Activated CD8-positive, alpha-beta memory T cell treated with anti-CD3 and anti-CD28 coated beads for 1 hour (primary cell): ENCODE measurements at places on chromosomes 6 and 20.

DNA sequence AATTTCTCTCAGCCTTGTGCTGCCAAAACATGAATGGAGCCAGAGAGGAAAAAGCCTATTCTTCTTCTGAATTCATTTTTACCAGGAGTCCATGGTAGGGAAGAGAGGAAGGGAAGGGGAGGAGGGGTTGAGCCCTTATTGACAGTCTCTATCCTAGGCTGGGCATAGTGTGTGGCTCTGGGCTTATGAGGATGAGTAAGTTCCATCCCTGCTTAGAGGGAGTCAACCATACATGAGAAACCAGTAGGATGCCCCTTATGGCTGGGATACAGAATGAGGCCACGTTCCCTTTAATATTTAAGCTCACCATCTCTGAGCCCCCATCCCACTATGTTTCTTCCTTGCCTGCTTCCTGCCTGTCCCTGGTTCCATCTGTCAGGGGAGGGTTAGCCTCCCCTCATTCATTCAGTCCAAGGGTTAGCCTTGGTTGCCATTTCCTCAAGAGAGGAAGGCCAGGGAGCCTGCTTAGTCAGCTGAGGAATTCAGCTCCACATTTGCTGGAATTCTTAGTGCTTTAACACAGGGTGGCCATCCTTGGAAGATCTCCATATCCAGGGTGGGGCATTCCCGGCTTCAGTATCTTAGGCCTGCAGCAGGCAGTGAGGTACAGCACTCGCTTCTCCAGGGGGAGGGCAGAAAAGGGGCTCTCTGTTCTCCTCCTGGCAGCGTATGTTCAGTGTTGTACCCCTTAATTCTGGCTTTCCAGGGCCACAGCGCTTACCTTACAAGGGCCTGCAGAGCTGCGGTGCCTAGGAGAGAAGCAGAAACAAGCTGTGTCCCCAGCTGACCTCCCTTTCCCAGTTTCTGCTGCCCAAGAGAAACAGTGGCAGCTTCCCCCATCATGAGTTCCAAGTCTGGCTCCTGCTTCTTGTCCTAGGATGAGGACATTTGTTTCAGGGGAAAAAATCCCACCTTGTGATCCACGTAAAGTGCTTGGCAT lies 12.5 kb downstream of the SIRT5 start:
- DNase-seq: no peak

DNA sequence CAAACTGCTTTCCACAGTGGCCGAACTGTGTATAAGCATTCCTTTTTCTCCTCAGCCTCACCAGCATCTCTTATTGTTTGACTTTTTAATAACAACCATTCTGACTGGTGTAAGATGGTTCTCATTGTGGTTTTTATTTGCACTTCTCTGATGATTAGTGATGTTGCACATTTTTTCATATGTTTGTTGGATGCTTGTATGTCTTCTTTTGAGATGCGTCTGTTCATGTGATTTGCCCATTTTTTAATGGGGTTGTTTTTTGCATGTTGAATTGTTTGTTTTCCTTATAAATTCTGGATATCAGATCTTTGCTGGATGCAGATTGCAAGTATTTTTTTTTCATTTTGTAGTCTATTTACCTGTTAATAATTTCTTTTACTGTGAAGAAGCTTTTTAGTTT lies 11.2 kb upstream of the ZSCAN12 start:
- no peak for DNase-seq

DNA sequence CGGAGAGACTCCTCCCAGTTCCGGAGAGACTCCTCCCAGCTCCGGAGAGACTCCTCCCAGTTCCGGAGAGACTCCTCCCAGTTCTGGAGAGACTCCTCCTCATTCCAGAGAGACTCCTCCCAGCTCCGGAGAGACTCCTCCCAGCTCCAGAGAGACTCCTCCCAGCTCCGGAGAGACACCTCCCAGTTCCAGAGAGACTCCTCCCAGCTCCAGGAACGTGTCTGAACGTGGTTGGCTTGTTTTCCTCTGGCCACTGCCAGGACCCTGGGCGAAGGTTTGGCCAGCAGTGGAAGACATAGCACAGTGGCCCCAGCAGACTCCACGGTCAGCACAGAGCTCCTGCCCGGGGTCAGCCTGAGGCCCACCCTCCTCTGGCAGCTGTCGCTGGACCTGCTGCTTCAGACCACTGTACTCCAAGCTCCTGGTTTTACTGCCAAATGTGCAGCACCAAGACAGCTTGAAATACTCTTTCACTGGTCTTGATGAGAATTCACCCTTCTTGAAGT lies 122.3 kb upstream of the AFDN start:
- DNase-seq: no peak

DNA sequence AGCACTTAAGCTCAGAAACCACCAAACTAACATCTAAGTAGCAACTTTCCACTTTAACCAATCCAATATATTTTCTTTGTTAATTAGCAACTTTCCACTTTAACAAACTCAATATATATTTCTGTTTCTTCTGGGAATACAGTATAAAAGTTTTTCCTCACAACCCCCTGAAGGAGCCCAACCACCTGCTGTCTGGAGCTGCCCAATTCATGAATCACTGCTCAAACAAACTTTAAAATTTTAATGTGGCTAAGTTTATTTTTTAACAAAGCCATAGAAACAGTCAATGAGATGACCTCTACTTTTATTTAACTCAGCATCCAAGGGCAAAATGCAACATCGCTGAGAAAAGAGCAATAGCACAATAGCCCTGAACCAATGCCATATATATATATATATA lies 500.1 kb downstream of the EPM2A start:
- DNase-seq: no peak

GRCh38 chr20:2402271-2402980 lies 21.7 kb downstream of the TGM6 start:
- no peak for DNase-seq

GRCh38 chr20:25340380-25340779 lies 50.3 kb downstream of the ABHD12 start:
- no peak for DNase-seq

DNA sequence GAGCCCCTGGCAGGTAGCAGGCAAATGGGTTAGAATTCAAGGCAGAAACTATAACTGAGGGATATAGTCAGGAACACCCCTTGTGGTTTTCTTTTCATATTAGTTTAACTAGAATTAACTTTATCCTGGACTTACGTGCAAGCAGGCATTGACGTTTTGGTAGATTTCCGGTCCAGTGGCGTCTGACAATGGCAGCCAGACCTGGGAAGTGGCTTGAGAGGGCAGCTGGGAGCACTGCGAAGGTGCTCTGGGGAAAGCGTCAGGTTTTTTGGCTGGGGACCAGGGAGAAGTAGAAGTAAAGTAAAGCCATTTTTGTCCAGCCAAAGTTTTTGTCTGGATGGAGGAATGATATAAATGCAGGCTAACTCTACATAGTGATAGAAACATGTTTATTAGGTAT lies 8.4 kb upstream of the ACSS1 start:
- no peak for DNase-seq

- no peak for DNase-seq
Observed at GRCh38 chr6:90000864-90001731, 106.8 kb downstream of the GJA10 start.

GRCh38 chr6:121450242-121450641 lies 14.8 kb downstream of the GJA1 start:
- no peak for DNase-seq

DNA sequence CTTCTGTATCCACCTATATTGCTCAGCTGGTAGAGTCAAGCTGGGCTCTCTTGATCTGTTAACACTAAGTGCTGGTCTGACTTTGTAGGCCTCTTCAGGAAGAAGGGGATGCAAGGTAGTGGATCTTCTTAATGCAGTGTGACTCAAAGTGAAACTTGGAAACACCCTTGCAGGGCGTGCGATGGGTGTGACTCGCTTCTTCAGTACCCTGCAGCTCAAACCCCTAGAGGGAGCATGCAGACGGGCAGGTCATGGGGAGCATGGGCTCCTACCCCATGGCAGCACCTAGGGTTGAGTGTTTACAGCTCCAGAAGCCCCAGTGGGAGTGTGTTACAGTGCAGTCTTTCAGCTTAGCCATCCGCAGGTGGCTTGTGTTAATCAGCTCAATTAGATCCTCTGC lies 757 bp upstream of the SAMD3 start:
- DNase-seq: peak; percentile 18

- DNase-seq: no peak
Observed at GRCh38 chr20:52724541-52724940, 247.6 kb upstream of the TSHZ2 start.

GRCh38 chr6:52254731-52255378 lies 10.6 kb upstream of the IL17F start:
- DNase-seq: no peak

DNA sequence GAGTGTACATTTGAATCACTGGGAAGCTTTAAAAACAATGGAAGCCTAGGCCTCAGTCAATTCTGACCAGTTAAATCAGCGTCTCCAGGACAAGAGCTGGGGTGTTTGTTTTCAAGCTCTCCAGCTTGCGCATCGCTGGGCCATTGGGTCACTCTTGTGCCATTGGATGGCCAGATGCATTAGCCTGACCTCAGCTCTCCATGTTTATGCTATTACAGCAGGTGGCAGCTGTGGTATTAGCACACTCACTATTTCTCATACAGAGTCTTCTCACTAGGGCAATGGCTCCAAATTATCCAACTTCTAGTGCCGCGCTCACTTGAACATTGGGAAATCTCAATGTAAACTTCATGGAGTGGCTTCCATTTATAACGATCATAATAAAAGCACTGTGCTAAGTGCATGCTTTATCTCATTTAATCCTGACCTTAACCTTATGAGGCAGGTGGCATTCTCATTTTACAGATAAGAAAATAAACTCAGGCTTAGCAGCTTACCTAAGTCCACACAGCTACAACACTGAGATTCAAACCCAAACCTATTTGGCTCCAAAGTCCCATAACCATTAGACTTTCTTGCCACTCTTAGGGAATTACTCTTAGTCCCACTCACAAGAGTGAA lies 108.8 kb downstream of the PPP1R14C start:
- no peak for DNase-seq

- no peak for DNase-seq
Observed at GRCh38 chr6:35600659-35601125, 88.0 kb upstream of the TULP1 start.

- DNase-seq: no peak
Observed at GRCh38 chr6:158826819-158827501, 7.8 kb upstream of the EZR start.

- no peak for DNase-seq
Observed at GRCh38 chr6:118061666-118062065, 154.6 kb downstream of the SLC35F1 start.

GRCh38 chr20:32344835-32345506 lies 13.2 kb upstream of the ASXL1 start:
- DNase-seq: no peak

DNA sequence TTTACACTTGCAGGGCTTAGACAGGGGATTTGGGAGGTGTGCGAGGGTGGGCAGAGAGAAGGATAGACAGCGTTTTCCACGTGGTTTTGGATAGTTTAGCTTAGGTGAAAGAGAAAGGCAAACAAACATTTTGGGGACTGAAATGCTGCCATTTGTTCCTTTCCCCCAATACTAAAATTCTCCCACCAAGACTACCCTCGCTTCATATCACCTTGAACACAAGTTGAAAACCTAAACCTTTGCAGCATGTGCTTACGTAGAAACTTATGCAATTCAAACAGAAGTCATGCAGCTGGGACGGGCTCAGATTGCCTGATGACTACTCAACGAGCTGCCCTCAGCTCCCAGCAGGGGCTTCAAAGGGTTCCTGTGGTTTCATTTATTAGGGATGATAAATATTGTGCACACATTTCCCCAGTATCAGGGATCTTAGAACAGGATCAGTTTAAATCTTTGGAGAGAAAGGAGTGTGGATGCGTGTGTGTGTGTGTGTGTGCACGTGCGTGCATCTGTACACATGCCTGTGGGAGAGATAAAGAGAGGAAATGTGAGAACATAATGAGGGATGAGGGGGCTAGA lies 77.3 kb downstream of the SLC22A23 start:
- DNase-seq: no peak

DNA sequence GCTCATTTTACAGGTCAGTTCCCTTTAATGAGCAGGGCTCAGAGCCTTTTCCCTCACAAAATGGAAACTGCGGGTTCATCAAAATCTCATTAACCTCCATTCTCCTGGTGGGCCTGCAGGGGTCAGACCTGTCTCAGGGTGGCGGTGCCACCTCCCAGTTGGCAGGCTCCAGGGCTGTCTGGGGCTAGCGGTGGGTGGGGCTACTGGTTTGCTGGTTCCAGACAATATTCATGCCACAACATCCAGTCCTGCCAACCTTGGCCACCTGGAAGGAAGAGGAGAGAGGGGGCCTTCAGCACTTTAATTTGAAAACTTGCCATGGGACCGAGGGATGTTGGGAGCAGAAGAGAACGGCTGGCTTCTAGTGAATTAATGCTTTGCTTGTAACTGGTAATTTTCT lies 41.9 kb upstream of the CTNNBL1 start:
- DNase-seq: no peak

- DNase-seq: no peak
Observed at GRCh38 chr6:73104921-73105320, 120.4 kb downstream of the KHDC1L start.

- no peak for DNase-seq
Observed at GRCh38 chr6:140346428-140346827, 972.0 kb upstream of the CITED2 start.

GRCh38 chr6:137707590-137708360 lies 159.3 kb upstream of the TNFAIP3 start:
- DNase-seq: peak; percentile 82

GRCh38 chr6:52351879-52352238 lies 10.1 kb upstream of the PAQR8 start:
- DNase-seq: no peak
